ENCODE measurements at places on chromosomes 3 and 15.

DNA sequence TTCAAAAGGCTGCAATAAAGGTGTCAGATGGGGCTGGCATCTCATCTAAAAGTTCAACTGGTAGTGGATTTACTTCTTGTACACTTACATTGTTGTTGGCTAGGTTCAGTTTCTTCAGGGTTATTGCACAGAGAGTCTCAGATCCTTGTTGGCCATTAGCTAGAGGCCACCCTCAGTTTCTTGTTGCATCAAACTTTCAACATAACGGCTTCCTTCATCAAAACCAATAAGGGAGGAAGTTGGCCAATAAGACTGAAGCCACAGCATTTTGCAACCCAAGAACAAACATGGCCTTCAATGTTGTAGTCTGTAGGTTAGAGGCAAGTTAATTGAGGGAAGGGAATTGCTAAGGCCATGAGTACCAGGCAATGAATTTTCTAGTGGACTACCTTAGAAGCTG is 218.0 kb downstream of the ZBBX start:
- DNase-seq = no peak

DNA sequence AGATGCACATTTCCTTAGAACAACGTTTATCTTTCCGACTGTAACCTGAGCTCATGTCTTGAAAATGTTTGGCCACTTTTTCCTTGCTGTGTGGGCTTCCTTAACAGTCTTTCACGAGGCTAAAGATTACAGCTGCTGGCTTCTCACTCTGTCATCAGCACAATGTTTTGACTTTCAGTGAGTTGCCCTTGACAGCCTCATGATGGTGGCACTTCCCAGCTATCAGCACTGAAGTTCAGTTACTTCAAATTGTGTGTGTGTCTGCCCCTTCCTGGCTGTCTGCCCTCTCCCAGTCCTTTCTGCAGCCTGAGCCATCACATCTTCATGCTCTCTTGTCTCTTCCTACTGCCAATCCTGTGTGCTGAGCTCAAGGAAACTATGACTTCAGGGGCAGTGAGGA is 152.2 kb downstream of the NTRK3 start:
- no peak for DNase-seq

DNA sequence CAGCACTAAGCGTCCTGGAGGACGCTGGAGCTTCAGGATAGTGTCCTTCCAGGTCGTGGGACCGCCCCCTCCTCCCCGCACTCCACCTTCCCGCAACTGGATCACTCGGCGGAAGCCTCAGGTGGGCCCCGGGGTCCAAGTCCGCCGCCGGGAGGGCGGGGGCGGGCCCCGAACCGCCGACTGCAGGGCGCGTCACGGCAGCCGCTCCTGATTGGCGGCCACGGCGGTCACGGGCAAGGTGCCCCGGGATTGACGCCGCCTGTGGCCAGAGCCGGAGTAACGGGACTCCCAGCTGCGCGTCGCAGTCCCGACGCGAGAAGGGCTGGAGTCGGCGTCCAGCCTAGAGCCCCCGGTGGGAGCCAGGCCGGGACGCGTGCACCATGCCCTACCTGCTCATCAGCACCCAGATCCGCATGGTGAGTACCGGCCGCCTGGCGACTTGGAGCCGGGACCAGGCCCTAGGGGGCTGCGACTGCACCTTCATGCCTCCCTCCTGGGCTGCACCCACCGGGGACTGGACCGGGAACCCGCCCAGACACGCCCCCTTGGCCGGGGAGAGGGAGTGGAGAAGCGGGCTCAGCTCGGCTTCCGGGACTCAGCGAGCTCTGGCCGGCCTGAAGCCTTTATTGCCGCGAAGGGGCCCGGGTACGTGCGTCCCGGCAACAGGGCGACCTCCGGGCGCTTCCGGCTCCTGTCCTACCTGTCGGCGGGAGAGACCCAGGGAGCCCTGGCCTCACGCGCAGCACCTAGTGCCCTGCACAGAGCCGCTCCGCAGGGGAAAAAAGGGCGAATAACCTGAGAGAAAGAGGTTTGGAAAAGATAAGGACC is at the start of gene GCHFR:
Gene GCHFR (plus strand): TSS at position 268 of the 828 bp plus-strand sequence. CDS start 113 bp downstream, at position 381.
- DNase-seq = no peak

- no peak for DNase-seq
Observed at GRCh38 chr3:112640930-112641801, at the start of gene CCDC80. TSS of gene CCDC80 (minus strand) at chr3:112641143. CDS start at chr3:112639905, 1,238 bp downstream.

- DNase-seq = no peak
Observed at GRCh38 chr3:13574798-13575451, 26.0 kb downstream of the FBLN2 start.

- DNase-seq = no peak
Observed at GRCh38 chr3:111112913-111113312, 41.3 kb downstream of the NECTIN3 start.

- no peak for DNase-seq
Observed at GRCh38 chr3:87101861-87102625, 111.1 kb upstream of the VGLL3 start.

DNA sequence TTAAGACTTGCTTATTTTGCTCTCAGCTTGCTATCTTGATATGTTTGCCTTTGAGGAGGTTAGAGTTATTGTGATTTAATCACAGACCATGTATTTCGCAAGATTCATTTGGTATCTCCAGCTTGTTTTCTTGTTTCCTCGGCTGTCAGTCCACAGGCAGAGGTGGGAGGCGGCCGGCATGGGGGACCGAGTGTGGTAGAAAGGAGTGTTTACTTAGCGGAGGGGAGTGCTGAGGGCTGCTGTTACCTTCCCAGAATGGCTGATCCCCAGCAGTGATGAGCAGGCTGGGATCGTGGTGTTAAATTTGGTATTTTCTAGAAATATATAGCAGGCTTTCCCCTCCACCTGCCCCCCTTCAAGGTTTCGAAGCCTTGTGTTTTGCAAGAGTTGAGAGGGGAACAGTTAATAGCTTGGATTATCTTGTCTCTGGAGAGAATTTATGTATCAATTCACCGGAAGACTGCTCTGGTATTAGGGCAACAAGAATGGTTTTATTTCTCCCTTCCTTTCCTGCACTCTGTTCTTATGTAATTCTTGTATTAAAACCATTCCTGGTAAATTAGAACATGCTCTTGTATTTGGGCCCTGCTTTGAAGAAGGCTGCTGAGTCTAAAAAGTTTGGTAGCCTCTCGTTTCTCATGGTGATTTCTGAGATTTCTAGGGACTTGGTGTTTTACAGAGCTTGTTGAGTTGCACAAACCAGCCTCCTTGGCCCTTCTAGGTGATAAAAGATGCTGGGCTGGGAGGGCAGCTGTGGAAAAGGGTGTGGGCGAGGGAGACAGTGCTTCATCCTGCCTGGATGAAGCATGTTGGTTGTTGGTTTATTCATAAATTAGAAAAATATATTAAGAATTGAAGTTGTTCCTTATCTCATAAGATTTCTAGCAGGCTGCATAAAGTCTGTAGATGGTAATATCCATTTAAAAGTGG is 151.4 kb downstream of the IGF1R start:
- no peak for DNase-seq

GRCh38 chr3:39290255-39290654 is 10.4 kb upstream of the CX3CR1 start:
- DNase-seq = no peak

- no peak for DNase-seq
Observed at GRCh38 chr3:188280627-188281026, 126.7 kb downstream of the LPP start.

GRCh38 chr3:72065236-72065635 is 280.3 kb upstream of the PROK2 start:
- DNase-seq = no peak

DNA sequence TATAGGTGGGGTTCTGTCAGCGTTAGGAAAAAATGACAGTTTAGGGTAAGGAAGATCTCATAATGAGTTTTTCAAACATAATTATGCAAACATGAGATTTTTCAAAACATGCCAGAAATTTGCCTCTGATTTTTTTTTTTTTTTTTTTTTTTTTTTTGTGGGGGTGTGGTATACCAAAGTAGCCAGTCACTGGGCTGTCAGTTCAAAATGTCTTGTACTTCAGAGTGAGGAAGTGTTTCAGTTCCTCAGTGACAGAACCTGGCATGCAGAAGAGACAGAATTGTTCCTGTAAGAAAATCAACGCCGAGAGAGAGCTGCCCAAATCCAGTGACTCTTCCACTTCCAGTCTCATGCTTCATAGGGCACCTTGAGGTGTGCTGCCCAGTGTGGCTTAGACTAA is 9.7 kb downstream of the NCBP2 start:
- no peak for DNase-seq

GRCh38 chr3:184241447-184242296 is 7.1 kb downstream of the ALG3 start:
- DNase-seq = no peak

GRCh38 chr3:141275973-141276372 is 44.3 kb downstream of the PXYLP1 start:
- no peak for DNase-seq

- DNase-seq = no peak
Observed at GRCh38 chr3:4830586-4830914, 148.7 kb upstream of the BHLHE40 start.

- DNase-seq = no peak
Observed at GRCh38 chr3:186225603-186226002, 116.7 kb upstream of the ETV5 start.

DNA sequence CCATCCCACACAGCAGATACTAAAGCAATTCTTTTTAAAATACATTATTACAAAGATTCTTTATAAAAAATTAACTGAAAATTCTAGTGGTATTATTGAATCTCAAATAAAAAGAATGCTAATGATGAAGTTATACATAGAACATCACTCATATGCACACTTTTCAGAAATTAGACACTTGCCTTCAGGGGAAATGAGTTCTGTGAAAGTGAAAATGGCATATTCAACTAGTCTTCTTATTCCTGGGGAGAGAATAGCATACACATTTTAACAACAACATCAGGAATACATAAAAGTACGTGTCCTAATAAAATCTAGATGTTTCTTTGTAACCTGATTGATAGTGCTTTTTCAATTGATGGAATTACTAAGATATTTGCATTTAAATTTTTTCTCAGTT is 36.8 kb upstream of the DHX36 start:
- no peak for DNase-seq

DNA sequence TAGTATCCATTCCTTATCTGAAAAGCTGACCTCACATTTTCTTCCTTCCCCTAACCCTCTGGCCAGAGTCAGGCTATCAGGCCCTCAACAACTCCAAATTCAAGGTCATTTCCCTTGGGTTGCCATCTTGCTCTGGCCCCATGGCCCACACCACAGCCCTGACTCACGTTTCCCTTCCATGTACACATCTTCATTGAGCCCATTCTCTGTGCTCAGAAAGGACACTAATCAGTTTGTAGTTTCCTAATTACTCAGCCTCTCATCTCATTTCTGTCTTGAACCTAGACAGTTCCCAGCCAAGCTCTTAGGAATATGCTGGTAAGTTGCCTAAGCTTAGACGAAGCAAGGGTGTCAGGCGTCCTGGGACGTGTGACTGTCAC is 14.9 kb downstream of the TGM5 start:
- no peak for DNase-seq

DNA sequence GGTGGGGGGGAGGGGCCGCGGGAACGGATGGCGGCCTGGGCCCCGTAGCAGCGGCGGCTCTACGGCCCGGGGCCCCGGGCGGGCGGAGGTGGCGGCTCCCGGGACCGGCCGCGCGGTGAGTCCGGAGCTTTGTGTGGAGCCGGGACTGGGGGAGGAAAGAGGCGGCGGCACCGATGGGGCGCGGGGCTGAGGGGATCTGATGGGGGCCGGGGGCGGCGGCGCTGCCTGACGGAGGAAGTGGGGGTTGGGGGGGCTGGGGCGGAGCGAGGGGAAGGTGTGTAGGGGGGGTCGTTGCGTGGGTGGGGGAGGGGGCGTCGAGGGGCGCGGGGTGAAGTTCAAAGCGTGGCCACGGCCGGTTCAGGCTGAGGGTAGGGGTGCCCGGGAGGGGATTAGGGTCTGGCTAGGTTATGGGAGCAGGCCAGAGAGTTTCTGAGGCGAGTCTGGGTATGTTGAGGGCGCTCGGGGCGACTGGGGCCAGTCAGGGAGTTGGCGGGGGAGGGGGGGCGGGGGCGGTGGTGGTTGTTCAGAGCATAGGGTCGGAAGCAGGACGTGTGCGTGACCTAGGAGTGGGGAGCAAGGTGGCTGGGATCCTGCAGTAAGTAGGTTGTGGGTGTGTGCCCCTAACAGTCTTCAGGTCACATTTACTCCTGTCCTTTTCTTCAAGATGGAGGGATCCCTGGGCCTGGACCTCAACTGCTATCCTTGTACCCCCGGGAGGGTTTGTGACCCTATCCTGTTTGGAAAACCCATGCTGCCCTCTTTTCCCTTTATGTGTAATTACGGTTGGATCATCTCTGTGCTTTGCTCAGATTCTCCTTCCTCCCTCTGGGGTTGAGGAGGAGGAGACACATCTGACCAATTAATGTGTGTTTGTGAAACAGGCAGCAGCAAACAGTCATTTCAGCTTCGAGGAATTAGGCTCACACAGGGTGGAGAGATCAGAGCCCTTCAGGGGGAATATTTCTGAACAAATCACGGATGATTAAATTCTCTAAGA is 644 bp downstream of the ZNF609 start:
- DNase-seq = no peak

GRCh38 chr15:60116456-60117089 is 112.5 kb downstream of the FOXB1 start:
- DNase-seq = no peak

- DNase-seq = no peak
Observed at GRCh38 chr3:184970186-184970585, 158.2 kb downstream of the VPS8 start.

DNA sequence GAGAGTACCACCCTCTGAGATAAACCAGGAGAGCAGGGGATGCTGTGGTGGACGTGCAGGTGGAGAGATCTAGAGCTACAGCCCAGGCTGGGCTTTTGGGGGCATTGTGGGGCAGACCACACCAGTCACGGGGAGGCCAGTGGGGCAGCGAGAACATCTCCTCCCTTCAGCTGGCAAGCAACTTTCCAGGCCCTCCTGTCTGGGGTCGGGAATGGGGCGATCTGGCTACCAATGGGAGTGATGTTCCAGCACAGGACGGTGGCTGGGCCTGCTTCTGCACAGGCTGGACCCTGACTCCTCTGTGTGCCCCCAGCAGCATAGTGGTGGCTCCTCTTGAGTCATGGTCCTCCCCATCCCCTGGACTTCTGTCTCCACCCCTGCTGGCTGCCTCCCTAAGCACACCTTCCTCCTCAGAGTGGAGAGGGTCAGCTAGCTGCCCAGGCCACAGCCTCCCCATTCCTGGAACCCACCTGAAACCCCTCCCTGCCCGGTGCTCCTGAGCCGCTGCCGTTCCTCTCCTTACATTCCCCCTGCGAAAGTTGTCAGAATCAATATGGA is 16.1 kb downstream of the IRAK2 start:
- no peak for DNase-seq

DNA sequence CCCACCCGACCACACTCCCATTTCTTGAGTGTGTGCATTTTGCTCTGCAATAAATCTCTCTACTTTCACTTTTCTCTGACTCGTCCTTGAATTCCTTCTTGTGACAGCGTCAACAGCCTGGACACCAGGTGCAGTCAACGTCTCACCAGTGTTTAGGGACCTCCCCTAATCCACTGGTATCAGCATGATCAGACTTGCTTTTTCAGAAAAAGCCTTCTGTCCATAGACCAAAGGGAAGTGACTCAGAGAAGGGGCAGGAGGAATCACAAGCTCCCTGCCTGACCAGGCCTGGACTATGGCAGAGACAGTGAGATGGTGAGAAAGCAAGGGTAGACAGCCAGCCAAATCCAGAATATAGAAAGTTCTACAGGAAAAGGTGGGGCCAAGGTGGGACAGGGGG is 15.5 kb downstream of the CCR5 start:
- DNase-seq = no peak

- no peak for DNase-seq
Observed at GRCh38 chr3:172201870-172202236, 162.5 kb downstream of the FNDC3B start.

GRCh38 chr3:40961104-40961857 is 238.0 kb upstream of the CTNNB1 start:
- DNase-seq = no peak
